Stimulated activated CD4-positive, alpha-beta T cell treated with anti-CD3 and anti-CD28 coated beads, TNF-alpha, amount 100 ng/mL, for 48 hours (primary cell): ENCODE measurements at places on chromosomes 13 and 19.

- no peak for DNase-seq
These were observed 942.2 kb downstream of the PCDH17 start for GRCh38 chr13:58573743-58574142.

- no peak for DNase-seq
These were observed 94.7 kb downstream of the MIPEP start for GRCh38 chr13:23794267-23795161.

DNA sequence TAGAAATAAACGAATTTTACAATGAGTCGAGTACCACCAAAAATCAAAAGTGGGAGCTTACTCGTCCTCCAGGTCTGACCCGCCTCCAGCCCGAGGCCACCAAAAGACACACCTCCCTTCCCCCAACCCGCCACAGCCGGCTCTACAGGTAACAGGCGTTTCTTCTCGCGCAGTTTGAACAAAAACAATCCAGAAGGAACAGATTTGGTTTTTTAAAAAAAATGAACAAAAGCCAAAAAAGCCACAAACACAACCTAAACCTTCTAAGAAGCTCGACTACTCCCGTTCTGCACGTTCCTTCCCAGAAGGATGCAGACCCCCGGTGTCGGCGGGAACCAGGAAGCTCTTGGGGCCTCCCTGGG, 671 bp downstream of the ZDHHC20 start:
- DNase-seq: peak; percentile 15

DNA sequence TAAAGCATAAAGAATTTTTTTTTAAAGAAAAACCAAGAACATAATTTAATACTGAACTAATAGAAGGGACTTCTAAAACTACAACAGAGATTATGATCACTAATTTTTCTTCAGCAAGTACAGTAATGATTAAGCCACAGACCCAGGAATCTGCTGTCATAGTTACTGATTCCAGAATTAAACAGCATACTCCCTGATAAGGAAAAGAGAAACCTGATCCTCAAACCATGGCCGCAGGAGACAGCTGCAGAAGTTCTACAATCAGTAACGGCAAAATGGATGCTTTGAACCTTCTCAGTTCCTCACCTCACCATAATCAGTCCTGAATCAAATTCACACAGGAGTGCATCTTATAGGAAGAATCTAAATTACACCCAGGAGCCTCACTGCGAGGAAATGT, 939.0 kb upstream of the SLITRK1 start:
- DNase-seq: no peak

- peak; percentile 68 for DNase-seq
These were observed 27.5 kb upstream of the SHKBP1 start for GRCh38 chr19:40549007-40549708.

GRCh38 chr13:92224825-92225224, 826.4 kb downstream of the GPC5 start:
- DNase-seq: no peak

DNA sequence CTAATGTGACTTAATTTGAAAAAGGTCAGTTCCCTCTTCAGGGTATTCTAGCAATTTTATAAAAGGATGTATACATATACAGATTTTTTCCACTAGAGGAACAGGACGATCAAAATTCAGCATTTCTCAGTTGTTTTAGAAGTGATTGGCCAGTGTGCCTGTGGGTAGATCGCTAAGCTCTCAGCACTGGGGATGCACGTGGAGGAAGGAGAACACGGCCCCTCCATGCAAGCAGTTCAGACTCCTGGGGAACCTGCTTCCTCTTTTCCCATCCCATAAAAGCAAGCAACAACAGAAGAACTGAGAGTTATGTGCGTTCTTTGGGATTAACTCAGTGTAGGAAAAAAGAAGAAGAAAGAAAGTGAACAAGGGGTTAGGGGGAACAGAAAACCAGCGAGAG, 328.8 kb downstream of the FOXO1 start:
- DNase-seq: no peak

DNA sequence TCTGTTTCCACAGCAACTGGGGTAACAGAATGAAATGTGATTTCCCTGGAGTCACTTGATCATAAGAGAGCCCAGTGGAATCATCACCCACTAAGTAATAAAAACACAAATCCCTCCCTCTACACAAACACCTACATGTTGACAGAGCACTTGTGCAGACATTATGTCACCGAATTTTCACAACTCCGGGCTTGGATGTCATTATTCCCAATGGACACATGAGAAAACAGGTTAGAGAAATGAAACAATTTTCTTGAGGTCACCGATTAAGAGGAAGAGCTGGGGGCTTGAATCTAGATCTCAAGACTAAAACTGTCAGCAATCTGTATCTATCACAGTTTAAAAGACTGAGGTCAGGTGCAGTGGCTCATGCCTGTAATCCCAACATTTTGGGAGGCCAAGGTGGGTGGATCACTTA, 3.1 kb downstream of the XRCC1 start:
- DNase-seq: no peak

GRCh38 chr13:93375491-93375890, 148.9 kb downstream of the GPC6 start:
- DNase-seq: no peak

DNA sequence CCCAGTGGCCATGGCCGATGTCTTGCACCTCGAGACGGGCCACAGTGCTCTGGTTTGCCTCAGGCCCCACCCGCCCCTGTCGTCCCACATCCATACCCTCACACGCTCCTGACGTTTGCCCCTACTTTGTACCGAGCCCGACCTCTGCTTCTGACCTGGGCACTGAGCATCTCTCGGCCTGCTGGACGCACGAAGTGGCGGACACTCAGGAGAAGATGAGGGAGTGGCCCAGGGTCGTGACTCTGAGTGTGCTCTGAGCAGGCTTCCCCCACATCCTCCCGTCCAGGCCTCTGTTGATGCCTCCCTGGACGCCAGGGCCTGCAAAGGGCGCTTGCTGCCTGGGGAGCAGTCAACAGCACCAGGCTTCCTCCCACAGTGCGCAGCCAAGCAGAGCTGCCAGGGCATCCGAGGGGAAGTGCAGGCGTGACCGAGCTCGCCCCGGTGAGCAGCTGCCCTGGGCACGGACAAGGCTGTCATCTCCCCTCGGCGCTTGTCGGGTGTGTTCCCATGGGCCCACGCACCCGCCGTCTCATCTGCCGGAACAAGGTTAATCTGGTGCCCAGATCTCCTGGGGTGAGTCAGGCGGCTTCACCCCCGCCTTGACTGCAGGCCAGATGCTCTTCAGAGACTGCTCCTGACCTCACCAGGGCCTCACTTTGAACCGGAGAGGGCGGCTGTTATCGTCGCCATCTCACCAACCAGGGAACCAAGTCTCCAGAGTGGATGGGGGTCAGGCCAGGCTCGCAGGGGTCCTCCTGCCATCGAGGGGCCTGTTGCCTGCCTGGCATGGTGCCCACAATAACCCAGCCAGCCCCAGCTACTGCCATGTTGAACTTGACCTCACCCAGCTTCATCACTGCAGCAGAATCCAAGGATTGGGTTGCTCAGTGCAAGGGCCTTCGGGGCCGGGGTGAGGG, 27.2 kb downstream of the COMP start:
- DNase-seq: no peak

GRCh38 chr13:51590231-51590970, 6.1 kb downstream of the WDFY2 start:
- no peak for DNase-seq

DNA sequence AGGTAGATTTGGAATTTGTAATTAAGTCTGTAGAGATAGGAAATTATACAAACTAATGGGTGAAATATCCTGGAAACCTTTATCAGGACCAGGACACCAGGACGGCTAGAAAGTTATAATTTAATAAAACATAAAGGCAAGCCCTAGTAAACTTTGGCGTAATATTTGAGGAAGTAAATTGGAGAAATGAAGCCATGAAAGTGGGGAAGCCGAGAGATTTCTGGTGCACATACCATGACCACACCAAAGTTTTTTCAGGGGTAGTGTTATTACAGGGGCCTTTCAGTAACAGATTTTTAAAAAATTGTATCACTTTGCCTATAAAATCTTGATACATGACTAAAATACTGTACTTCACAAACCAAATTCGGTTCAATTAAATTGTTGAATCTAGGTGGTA, 54.7 kb upstream of the URAD start:
- DNase-seq: no peak

DNA sequence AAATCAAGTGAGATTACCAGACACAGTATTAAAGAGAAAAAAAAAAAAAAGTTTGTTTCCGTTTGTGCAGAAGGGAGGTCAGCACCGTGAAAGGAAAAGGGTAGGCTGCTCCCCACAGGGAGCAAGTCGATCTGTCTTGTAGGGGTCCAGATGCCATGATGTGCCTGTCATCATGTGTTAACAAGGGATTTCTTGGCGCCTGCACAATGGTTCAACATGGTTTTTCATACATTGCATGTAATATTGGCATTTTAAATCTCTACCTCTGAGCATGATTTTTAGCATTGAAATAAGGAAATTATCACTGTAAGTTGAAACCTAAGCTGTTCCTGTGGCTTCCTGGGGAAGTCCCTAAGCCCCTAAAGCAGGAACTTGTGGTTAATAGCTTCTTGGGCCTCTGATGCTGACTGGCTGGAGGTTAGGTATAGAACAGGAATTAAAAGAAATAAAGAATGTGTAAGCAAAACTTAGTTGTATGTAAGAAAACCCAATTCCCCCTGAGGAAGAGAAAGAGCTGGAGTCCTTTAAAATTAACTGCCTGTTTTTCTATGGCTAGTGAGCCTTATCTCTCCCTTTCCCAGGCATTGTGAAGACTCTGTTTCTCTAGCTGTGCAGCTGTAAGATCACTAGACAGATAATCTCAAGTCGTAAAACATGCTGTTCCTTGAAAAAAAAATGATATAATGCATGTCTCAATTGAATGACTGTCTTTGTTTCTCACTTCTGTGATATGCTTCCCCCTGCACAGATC, 7.4 kb upstream of the FCGBP start:
- no peak for DNase-seq

- no peak for DNase-seq
These were observed 37.0 kb downstream of the SKA3 start for GRCh38 chr13:21139374-21139773.

DNA sequence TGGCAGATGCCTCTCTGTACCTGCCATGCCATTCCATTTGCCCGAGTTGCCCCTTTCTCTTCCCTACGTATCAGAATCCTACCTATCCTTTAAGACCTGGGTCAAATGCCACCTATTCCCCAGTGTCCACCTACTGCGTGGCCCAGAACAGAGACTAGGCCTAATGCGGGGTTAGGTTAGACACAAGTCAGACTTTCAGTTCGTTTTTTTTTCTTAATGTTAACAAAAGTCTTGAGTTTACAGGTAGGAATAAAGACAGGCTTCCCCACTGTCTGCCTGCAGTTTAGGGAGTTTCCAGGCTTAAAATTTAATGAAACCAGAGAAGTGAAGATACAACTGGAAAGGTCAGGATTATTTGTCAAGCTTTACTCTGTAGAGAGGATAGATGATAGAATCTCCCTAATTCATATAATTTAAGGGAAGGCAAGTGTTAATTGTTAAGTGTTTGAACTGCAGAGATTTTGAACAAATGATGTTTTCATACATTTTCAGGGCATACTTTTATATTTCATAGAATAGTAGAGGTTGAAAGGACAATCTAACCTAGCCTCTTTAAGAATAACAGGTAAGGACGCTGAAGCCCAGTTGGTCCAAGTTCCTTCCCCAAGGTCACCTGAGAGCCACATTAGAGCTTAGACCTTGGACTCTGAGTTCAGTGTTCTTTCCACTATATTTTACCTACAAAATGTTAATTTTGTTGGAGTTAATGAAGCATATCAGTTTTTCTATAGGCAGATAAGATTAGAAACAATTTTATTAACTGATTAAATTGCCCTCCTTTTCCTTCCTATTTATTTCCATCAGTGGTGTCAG, 35.8 kb downstream of the FRY start:
- DNase-seq: no peak

DNA sequence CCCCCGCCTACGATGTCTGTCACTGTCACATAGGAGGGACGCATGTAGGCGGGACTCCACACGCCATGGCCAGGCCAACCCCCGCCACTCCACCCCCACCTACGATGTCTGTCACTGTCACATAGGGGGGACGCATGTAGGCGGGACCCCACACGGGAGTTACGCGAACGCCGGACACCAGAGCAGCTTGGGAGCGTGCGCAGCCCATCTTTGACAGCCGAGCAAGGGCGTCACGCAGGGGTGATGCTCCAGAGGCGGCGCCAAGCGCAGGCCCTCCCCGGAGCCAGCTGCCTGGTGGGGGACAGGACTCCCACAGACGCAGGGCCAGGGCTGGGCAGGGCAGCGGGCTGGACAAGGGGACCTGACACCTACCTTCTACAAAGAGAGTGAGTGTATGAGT, 20.0 kb downstream of the ZNF787 start:
- DNase-seq: no peak

GRCh38 chr19:51466723-51467122, 8.5 kb upstream of the SIGLEC8 start:
- DNase-seq: no peak

GRCh38 chr13:102318233-102318632, 83.6 kb downstream of the FGF14 start:
- no peak for DNase-seq

DNA sequence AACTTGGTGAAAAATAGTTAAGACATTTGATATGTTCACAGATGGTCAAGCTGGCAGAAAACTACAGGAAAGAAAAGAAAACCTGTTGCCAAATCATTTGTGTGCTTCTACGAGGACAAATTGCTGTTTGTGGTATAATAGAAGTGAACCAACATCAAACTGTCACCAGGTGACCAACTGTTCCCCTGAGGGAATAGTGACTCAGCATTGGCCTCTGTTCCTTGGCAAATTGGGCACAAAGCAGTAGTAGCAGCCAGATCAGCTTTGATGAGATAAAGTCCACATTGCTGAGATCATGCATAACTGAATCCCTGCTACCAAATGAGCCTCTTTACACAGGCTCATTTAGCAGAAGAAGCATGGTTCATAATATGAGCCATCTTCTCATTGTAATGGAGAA, 103.5 kb downstream of the POSTN start:
- no peak for DNase-seq

GRCh38 chr19:33311326-33311682, 9.0 kb upstream of the CEBPA start:
- DNase-seq: no peak

DNA sequence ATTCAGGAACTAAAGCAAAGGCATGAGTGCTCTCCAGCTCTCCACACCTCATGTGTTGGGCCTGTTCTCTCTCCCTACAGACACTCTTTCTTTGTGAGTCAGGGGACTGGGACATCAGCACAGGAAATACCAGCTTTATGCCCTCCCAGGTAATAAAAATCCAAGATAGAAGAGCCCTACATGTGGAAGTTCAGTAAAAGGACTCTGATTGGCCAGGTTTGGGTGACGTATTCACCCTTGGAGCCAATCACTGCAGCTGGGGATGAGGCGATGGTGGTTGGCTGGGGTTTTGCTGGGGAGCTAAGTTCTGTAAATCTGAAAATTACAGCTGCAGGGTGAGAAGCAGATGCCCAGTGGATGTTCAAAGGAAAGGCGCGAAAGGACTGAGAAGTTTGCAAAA, 32.5 kb downstream of the CCDC70 start:
- DNase-seq: no peak
